Small intestine (tissue), 16 donors: ENCODE measurements at places on chromosomes 6 and 20. TPM values are rescaled to one million over a fixed set of nuclear protein-coding genes. Genes with fewer than 3 reads are reported as not detected.

- no peaks in the 10 kb centered on the region for H3K36me3 ChIP-seq
- no peak overlapping the region for H3K27ac ChIP-seq
- no peak overlapping the region for H3K4me3 ChIP-seq
- no peak for DNase-seq
Observed at GRCh38 chr6:71072508-71072907, 115.6 kb upstream of the B3GAT2 start.

DNA sequence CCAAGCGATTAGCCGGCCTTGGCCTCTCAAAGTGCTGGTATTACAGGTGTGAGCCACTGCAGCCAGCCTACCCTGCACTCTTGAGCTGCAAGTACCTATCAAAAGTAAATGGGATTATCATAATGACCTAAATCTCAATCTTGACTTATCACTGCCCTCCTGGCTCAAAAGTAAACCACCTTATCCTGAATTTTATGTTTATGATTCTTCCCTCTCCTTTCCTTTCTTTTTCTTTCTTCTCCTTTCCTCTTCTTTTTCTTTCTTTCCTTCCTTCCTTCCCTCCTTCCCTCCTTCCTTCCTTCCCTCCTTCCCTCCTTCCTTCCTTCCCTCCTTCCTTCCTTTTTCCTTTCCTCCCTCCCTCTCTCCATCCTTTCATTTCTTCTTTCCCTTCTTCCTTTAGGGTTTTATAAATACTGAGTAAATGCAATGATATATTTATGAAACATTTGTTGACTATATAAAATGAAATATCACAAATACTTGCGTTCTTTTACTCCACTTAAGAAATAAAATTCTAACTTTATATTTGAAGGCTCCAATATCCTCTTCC, 21.0 kb downstream of the SPATS1 start:
- H3K36me3 ChIP-seq = no peaks in the 10 kb centered on the region
- H3K4me1 ChIP-seq = no peaks in the 10 kb centered on the region
- peaks cover 10% of the 10 kb centered on the region for H3K27me3 ChIP-seq
- H3K27ac ChIP-seq = no peak overlapping the region

PSMB8 gene
- polyA plus RNA-seq = 271 TPM

IER3 gene
- polyA plus RNA-seq = 69.5 TPM

TP53TG5 gene
- polyA plus RNA-seq = not detected

LHFPL5 gene
- 0.12 TPM for polyA plus RNA-seq

SRMS gene
- polyA plus RNA-seq = 0.18 TPM

GRCh38 chr20:32494483-32495216, 90.5 kb downstream of the NOL4L start:
- no peak for DNase-seq
- no peaks in the 10 kb centered on the region for H3K36me3 ChIP-seq
- no peaks in the 10 kb centered on the region for H3K27me3 ChIP-seq
- H3K27ac ChIP-seq = no peak overlapping the region

- DNase-seq = no peak
- no peak overlapping the region for H3K4me3 ChIP-seq
- no peak overlapping the region for H3K27ac ChIP-seq
- H3K36me3 ChIP-seq = peaks cover 3% of the 10 kb centered on the region
Observed at GRCh38 chr6:38323216-38323615, 316.5 kb downstream of the BTBD9 start.

GRCh38 chr6:63816982-63817436, 181.4 kb downstream of the PHF3 start:
- H3K27ac ChIP-seq = no peak overlapping the region
- no peaks in the 10 kb centered on the region for H3K4me1 ChIP-seq
- peak; percentile 29 for DNase-seq
- no peak overlapping the region for H3K4me3 ChIP-seq
- no peaks in the 10 kb centered on the region for H3K36me3 ChIP-seq

DNA sequence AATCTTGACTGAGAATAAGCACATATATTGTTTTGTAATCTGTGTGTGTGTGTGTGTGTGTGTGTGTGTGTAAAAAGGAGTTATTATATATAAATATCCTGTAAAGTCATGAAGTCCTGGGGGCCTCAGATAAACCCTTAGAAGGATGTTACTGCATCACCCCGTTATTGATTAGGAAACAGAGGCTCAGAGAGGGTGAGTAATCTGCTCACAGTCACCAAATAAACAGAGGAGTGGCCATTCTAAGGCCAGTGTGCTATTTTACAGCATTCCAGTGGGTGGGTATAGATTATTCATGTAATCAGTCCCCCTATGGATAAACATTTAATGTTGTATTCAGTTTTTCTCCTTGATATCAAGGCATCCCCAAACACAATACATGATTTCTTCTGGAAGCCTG, 87.1 kb downstream of the CDC5L start:
- H3K4me1 ChIP-seq = no peaks in the 10 kb centered on the region
- no peak overlapping the region for H3K4me3 ChIP-seq
- H3K27me3 ChIP-seq = peaks cover 5% of the 10 kb centered on the region

HLA-F gene
- 161 TPM for polyA plus RNA-seq

PGC gene
- polyA plus RNA-seq = 12.2 TPM

DNA sequence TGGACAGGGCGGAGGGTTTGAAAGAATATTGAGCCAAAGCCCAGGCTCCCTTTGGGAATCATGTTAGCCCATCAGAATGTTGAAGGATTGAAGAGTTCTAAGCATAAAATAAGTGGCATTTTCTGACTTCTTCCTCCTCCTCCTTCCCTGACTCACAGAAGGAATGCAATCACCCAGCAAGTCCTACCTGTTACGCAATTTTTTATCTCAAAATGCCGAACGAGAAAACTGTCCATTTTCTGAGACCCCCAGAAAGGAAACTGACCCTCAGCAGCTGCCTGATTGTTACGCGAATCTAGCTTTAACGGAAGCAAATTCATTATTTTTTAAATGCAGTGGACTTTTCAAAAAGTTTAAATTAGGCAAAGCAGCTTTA, 4.7 kb upstream of the DNAJC5 start:
- H3K4me1 ChIP-seq = peaks cover 3% of the 10 kb centered on the region
- no peak for DNase-seq
- no peaks in the 10 kb centered on the region for H3K27me3 ChIP-seq
- peaks cover 4% of the 10 kb centered on the region for H3K36me3 ChIP-seq

DNA sequence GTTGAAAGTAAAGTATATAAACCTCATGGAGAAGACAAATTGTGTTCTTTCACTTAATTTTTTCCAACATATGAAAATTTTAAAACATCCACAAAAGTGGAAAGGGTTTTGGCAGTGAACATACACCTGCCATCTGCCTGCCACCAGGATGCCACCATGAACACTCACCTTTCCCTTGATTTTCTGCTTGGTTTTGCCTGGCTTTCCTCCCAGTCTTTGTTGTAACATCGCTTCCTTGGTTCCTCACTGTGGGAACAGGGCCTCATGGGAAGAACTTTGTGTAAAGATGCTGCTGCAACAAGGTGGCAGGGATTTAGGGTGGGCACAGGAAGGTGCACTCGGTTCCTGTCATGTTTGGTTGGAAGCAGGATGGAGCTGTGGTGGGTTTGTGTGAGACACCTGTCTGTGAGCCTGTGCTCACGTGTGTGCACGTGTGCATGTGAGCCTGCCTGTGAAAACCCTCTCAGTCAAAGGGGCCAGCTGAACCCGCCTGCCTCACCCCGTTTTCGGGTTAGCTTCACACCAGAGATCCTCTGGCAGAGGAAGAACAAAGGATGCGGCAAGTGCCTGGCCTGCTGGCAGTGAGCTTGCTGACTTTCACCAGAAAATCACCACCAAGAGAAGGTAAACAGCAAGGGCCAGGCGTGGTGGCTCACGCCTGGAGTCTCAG, 11.0 kb upstream of the RBM38 start:
- H3K27ac ChIP-seq = no peak overlapping the region
- no peak overlapping the region for H3K4me3 ChIP-seq
- H3K4me1 ChIP-seq = no peaks in the 10 kb centered on the region

DNA sequence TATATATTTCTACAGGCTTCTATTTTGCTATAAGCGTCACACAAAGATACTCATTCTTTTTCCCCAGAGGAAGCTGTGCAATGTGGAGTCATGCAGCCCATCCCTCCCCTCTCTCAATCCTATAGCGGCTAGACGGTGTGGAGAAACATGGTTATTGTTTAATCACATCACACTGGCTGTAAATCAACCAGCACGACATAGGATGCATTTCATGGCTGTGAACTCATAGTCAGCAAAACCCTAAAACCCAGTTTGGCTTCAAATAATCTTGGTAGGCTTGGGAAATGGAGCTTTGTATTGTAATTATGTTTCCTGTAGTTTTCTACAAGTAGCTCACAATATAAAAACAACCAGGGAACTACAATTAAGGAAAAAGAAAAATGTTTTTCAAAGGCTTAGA, 16.8 kb downstream of the FOXC1 start:
- peaks cover 2% of the 10 kb centered on the region for H3K36me3 ChIP-seq
- peaks cover 4% of the 10 kb centered on the region for H3K4me1 ChIP-seq
- no peak overlapping the region for H3K4me3 ChIP-seq
- H3K27me3 ChIP-seq = no peaks in the 10 kb centered on the region

DNA sequence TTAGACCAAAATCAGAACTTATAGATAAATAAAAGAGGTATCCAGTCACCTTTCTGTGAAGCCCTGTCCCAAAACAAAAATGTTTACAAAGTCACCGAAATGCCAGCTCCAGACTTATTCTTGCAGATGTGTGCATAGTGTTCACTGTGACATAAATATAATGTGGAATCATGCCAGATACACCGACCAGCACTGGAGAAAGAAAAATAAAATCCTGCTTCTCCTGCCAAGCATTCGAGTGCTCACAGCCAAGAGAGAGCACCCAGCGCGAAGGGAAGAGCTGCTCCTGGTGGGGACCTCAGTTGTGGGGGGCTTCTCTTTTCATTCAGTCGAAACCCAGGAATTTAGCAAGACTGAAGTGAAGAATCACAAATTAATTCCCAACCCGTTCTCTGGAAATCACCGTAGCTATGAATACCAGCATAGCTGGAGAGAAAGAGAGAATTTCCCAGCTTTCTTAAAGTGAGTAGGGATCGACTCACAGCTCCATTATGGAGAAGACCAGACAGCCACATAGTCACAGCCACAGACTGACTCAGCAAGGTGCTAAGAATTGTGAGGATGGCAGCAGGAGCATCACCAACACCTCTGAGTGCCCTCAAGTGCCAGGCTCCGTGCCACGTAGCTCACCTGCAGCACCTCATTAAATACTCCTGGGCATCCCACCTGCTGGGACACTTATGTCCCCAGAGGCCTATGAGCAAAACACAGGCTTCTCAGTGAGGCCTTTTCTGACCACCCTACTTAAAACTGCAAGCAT, 33.2 kb downstream of the BFSP1 start:
- H3K27ac ChIP-seq = no peak overlapping the region
- H3K4me3 ChIP-seq = no peak overlapping the region
- no peaks in the 10 kb centered on the region for H3K27me3 ChIP-seq
- H3K36me3 ChIP-seq = no peaks in the 10 kb centered on the region

FAXC gene
- polyA plus RNA-seq = 1.4 TPM

GRCh38 chr6:34900321-34901031, 11.4 kb downstream of the ANKS1A start:
- H3K4me1 ChIP-seq = peaks cover 37% of the 10 kb centered on the region
- H3K4me3 ChIP-seq = no peak overlapping the region
- DNase-seq = peak; percentile 27

DNA sequence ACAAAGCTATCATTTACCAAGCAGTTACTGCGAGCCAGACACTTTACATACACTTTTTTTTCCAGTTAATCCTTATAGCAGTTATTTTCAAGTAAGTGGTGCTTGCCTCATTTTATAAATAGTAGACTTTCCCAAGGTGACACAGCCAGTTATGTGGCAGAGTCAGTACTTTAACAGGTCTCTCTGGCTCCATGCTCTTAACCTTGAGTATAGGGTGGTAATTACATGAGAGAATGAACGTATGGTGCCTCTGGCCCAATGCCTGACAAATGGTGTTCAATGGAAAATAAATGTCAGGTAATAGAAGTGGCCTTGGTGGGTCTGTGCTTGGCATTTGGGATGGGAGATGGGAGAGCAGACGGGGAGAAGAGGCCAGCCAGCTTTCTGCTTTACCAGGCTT, 316.3 kb downstream of the SLC35F1 start:
- H3K27me3 ChIP-seq = no peaks in the 10 kb centered on the region
- H3K27ac ChIP-seq = no peak overlapping the region
- no peaks in the 10 kb centered on the region for H3K4me1 ChIP-seq
- no peaks in the 10 kb centered on the region for H3K36me3 ChIP-seq
- DNase-seq = no peak

DNA sequence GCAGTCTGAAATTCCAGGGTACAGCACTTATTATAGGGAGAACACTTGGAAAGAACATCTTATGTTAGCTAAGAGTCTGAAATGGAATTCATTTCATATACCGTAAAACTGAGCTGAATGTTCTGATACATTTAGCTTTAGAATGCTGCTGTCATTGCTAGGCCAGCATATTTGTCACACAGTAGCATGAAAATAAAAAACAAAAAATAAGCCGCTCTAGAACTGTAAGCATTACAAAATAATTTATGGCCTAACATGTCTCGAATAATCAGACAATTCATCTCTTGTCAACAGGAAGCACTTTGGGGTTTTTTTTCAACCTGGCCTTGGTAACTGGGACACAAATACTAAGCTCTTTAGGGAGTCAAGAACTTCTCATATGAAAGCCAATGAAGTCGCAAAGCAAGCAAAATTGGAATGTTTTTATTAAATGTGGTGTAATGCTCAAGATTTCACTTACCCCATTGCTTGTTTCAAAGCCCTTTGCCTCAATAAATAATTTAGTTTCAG, 115.7 kb downstream of the PHACTR1 start:
- H3K27me3 ChIP-seq = no peaks in the 10 kb centered on the region
- no peaks in the 10 kb centered on the region for H3K36me3 ChIP-seq
- no peak overlapping the region for H3K4me3 ChIP-seq
- no peak overlapping the region for H3K27ac ChIP-seq
- DNase-seq = no peak

SLC24A3 gene
- polyA plus RNA-seq = 3.8 TPM

PROKR2 gene
- polyA plus RNA-seq = not detected

GRCh38 chr6:131924881-131925474, 26.2 kb downstream of the CCN2 start:
- no peak overlapping the region for H3K4me3 ChIP-seq
- H3K27ac ChIP-seq = no peak overlapping the region
- no peaks in the 10 kb centered on the region for H3K4me1 ChIP-seq
- no peaks in the 10 kb centered on the region for H3K36me3 ChIP-seq

- H3K36me3 ChIP-seq = no peaks in the 10 kb centered on the region
- no peak overlapping the region for H3K27ac ChIP-seq
- no peaks in the 10 kb centered on the region for H3K27me3 ChIP-seq
- no peak overlapping the region for H3K4me3 ChIP-seq
- no peak for DNase-seq
Observed at GRCh38 chr6:169415179-169415578, 161.5 kb upstream of the THBS2 start.

DNA sequence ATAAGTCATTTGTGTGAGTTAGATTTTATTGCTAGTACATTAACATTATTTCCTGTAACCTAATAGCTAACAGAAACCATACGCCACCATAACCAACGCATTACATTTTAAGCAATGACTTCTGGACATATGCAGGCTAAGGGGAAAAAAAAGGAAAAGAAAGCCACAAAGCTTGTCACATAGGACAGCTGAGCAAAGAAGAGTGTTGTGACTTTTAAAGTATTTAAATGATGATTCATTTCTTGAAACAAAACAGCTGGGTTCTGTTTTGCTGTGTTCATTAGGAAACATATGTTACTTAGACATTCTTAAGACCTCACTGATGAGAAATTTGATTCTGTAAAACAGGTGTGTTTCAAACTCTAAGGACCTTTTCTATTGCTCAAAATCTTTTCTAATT, 171.4 kb downstream of the COL9A1 start:
- DNase-seq = no peak
- H3K36me3 ChIP-seq = no peaks in the 10 kb centered on the region

SH3BGRL2 gene
- 36.3 TPM for polyA plus RNA-seq

GRCh38 chr6:107554326-107554725, 64.4 kb downstream of the SOBP start:
- H3K27ac ChIP-seq = no peak overlapping the region
- H3K36me3 ChIP-seq = no peaks in the 10 kb centered on the region
- no peaks in the 10 kb centered on the region for H3K27me3 ChIP-seq
- no peak overlapping the region for H3K4me3 ChIP-seq

COL19A1 gene
- polyA plus RNA-seq = not detected

GGTLC1 gene
- polyA plus RNA-seq = not detected

SLC35D3 gene
- polyA plus RNA-seq = not detected

ANKRD6 gene
- polyA plus RNA-seq = 0.89 TPM
